Jurkat, Clone E6-1 (cell line): ENCODE measurements at places on chromosomes 6 and 20.

DNA sequence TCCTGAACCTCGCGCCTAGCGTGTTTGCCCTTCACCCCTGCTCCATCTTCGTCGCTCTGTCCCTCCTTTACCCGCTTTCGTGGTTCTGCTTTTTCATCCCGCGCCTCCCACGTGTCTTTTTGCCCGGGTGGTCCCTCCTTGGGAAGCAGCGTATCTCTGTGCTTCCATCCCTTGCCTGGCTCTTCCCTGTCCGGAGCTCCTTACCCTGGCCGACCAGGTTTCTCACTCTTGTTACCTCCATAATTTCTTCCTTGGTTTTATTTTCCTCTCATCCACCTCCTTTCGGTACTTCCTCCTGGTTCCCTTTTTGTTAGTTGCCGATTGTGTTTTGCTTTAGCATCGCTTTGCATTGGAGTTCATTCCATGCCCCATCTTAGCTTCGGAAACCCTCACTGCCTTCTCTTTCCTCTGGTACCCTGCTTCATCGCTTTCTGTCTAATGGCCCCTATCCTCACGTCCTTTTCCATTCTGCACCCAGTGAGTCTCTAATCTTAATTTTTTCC, 735 bp downstream of the FAM135A start:
- no peak for DNase-seq

DNA sequence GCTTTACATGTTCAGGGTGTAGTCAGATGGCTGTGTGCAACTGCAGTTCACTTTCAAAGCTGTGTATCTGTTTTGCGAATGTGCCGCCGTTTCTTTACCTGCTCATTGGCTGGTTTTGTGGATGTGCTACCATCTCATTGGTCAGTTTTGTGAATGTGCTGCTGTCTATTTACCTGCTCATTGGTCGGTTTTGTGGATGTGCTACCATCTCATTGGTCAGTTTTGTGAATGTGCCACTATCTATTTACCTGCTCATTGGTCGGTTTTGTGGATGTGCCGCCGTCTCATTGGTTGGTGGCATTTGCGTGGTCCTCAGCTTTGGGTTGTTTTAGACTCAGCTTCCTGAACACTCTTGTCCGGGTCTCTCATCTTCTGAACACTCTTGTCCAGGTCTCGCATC, 40.5 kb upstream of the BHLHE23 start:
- DNase-seq = no peak

- no peak for DNase-seq
Measured at GRCh38 chr6:40128127-40128526, 193.9 kb upstream of the MOCS1 start.

DNA sequence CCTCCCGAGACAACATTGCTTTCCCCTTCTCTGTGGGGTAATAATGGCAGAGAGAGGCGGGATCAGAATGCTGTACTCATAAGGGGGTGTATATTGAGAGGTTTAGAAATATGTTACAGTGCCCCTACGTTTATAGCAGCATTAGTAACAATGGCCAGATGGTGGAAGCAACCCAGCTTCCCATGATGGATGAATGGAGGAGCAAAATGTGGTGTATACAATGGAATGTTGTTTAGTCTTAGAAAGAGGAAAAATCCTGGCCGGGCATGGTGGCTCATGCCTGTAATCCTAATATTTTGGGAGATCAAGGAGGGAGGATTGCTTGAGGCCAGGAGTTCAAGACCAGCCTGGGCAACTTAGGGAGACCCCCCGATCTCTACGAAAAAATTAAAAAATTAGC, 12.9 kb downstream of the BANF2 start:
- no peak for DNase-seq

- no peak for DNase-seq
Measured at GRCh38 chr6:154614101-154614500, 103.6 kb upstream of the CNKSR3 start.

DNA sequence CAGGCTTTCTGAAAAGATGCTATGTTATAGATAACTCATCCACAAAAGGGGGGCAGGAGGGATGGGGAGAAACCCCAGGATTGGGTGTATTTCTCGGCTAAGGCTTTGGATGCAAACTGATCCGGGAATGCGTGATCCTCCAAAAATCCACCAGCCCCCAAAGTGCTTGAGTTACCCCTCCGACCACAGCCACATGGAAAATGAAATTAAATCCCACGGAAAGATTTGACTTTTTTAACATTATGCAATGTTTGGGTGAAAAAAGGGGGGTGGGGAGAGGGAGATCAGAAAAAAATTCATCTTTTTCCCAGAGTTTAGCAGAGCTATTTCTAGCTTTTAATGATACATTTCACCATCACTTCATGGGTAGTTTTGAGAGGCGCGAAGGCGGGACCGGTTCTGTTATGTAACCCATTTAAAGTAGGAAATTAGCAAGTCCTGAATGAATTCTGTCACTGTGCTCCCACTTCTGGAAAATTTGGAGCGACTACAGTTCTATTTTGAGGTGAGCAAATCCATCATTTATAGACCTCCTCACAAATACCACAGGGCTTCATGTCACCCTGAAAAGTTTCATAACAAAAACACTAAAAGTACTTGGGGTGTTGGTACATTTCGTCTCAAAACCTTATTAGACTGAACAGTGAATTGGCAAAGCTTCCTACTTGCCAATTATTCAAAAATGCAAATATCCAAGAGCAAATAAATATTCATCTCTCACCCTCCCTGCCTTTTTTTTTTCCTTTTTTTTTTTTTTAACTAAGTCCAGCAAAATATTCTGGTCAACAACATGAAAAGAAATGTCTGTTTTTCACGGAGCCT, 51.9 kb upstream of the NFATC2 start:
- no peak for DNase-seq
